ENCODE measurements at places on chromosomes 13 and 19.

DNA sequence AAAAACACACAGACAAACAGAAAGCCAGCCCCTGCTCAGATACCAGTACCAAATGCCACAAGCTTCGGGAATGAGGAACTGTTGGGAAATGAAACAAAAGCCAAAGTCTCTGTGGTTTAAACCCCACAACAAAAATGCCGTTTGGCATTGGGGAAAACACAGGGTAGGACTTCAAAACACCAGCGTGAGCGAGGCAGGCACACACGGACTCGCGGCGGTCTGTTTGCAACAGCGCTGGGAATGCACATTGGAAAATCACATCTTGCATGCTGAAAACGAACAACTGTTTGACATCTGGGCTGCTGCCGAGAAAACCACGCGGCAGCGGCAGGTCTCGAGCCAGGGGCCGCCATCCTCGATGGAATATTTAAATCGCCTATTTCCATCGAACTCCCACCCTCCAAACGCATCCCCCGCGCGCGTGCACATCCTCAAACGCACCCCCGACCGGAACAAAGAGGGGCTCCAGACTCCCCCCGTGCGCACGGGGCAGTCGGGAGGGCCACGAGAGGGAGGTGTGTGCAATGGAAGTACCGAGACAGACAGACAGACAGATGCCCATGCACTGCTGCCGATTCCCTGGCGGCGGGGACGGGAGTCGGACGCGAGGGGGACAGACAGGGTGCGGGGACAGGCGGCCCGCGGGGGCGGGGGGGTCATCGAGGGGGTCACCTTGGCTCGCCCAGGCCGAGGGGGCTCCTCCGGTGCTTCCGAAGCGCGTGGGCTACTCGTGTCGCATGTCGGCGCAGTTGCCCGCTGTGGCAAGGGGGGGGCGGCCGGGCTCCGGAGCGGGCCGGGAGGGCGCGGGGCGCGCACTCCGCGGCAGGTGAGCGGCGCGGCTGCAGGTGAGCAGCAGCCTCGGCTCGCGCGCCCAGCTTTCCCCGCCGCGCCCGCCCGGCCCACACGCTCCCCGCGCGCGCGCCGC, at the start of gene GPR12:
Gene GPR12, minus strand, starts transcription at position 880 of the 925 bp plus-strand sequence. CDS start 959 bp downstream, outside the sequence.
- no peak for DNase-seq

DNA sequence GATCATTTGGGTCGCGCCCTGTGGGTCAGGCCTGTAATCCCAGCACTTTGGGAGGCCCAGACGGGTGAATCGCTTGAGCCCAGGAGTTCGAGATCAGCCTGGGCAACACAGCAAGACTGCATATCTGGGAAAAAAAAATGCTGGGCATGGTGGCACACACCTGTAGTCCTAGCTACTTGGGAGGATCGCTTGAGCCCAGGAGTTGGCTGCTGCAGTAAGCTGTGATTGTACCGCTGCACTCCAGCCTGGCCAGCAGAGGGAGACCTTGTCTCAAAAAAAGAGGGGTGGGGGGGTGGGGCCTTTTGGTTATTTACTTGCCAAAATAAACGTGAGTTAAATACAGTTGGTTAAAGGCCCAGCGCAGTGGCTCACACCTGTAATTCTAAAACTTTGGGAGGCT, 9.8 kb upstream of the ZNF544 start:
- no peak for DNase-seq

DNA sequence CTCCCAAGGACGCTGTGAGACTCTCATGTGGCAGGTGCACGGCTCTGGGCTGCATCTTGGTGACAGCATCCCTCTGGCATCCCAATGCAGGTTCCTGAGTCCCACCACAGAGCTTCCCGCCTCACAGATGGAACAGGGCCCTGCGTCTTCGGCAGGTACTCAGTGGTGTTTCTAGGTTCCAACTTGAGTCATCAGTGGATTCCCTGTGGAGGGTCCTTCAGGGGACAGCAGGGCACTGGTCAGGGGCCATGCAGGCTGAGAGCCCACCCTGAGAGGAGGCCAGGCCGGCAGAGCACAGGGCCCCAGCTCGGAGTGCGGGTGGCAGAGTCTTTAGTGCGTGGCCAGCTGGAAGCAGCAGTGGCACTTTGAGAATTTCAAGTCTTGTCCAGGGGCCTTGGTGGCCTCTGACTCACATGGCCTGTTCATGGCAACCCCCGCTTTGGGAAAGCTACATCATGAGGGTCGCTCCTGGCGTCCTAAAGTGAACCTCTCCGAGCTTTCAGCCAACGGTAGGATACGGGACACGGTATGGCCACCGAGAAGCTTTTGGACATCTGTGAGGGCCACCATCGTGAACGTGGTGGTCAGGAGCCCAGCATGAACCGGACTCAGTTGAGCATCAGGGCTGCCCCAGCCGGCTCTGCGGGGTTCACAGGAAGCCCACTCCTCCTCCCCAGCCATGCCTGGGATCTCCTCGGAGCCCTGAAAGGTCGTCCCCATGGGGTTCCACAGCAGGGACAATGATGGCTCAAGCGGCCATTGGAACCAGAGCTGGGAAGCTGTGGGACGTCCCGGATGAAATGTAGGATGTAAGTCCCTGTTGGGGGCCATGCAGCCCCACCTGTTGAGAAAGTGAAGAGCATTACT, 72.0 kb upstream of the MCF2L start:
- no peak for DNase-seq

- DNase-seq = peak; percentile 51
Observed at GRCh38 chr19:7868671-7869452, 5.3 kb downstream of the PRR36 start.

GRCh38 chr19:28553764-28554163, 659.2 kb downstream of the UQCRFS1 start:
- no peak for DNase-seq

- DNase-seq = no peak
Observed at GRCh38 chr13:50613356-50613831, 230.1 kb downstream of the DLEU7 start.

DNA sequence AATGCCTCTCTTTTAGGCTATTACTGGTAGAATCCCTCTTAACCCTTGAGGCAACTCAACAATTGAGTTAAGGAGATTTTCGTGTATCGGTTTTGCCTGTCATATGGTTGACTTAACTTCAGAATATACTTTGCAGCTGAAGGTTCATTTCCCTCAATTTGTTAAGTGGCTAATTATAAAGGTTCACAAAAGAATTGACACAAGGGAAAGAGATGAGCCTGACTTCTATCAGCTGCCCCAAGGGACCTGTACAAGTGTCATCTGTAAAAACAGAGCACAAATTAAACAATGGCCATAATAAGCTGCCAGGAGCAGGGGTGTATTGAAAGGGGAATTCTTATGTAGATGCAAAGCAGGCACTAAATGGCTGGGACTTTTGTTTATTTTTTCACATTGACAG, 334.8 kb upstream of the OBI1 start:
- no peak for DNase-seq

DNA sequence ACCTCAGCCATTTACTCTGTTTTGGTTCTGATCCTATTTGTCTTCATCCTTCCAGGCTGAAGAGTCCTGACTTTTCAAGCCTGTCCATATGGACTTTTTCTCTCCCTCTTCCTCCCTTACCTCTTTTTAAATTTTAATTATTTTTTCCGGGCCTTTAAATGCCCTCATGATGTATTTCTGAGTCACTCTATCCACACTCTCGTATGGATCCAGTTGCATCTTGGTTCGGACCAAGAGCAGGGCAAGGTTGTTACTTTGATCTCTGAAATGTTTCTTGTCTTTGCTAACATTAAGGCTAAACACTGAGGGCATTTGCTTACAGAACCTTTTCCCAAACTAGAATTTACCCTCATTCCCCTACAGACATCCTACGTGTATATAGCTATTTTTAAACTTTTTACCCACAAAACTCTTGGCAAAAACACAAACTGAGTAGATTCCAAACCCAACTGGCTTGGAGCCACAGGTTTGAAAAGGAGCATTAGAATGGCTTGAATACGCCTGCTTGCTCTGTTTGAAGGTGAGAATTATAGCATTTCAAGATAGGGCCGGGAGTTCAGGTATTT, 47.4 kb upstream of the SERPINE3 start:
- no peak for DNase-seq

- no peak for DNase-seq
Observed at GRCh38 chr19:15200553-15201364, at the start of gene NOTCH3. Gene NOTCH3 (minus strand): TSS chr19:15200995. CDS start chr19:15200905, 90 bp downstream.

GRCh38 chr13:46267166-46267565, 55.4 kb downstream of the LRRC63 start:
- no peak for DNase-seq

DNA sequence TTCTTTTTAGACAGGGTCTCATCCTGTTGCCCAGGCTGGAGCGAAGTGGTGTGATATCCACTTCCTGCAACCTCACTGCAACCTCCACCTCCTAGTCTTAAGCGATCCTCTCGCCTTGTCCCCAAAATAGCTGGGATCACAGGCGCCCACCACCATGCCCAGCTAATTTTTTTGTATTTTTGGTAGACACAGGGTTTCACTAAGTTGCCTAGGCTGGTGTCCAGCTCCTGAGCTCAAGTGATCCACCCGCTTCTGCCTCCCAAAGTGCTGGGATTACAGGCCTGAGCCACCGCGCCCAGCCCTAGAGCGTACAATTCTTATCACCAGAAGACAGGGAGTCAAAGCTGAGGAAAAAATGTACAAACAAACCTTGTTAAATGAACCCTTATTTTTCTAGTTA, 4.5 kb upstream of the ELOF1 start:
- DNase-seq = no peak

DNA sequence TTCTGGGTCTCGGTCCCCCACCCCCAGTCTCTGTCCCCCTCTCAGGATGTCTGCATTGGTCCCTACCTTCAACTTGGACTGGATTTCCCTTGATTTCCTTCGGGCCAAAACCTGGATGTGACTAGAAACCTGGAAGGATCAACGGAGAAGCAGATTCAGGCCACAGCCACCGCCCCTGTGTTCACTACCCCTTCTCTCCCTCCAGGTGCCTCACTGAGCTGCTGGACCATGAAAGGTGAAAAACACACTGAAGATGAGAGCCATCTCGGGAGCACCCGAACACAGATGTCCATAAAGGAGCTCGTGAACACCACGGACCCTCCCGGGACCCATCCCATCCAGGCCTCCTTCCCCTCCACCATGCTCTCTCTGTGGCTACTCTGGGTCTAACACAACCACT, 5.0 kb downstream of the TEAD2 start:
- no peak for DNase-seq

DNA sequence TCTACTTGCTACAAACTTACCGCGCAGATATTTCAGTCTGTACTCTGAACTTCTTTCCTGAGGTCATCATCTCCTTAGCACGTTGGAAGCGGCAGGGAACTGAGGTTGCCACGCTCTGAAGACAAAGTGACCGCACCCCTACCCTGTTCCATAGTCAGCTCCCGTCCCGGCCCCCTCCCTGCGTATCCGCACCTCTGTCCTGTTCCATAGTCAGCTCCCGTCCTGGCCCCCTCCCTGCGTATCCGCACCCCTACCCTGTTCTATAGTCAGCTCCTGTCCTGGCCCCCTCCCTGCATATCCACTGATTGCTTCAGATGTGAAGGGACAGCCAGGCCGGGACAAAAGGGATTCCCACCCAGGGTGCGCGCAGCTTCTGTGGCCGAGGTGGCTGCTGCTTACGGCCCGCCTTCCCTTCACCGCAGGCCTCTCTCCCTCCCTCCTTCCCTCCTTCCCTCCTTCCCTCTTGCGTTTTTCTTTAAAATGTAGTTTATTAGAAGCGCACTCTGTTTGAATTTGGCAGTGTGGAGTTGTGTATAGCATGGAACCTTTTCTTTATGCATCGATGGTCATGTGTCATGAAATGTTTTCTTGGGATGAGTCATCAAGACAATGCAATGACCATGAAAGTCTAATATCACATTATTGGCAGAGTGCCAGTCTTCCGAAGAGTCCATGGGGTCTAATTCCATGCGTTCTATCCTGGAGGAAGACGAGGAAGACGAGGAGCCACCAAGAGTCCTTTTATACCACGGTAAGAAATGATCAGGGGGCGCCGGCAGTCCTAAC, 21.9 kb upstream of the NDUFS7 start:
- DNase-seq = no peak
